ENCODE measurements at places on chromosomes 1 and 21.

- DNase-seq, result no peak
Measured at GRCh38 chr1:231969076-231969475, 342.5 kb downstream of the DISC1 start.

GRCh38 chr1:179706339-179706941 is 36.7 kb upstream of the FAM163A start:
- DNase-seq, result peak; percentile 21

GRCh38 chr1:155622191-155622590 is 12.2 kb downstream of the MSTO1 start:
- no peak for DNase-seq

DNA sequence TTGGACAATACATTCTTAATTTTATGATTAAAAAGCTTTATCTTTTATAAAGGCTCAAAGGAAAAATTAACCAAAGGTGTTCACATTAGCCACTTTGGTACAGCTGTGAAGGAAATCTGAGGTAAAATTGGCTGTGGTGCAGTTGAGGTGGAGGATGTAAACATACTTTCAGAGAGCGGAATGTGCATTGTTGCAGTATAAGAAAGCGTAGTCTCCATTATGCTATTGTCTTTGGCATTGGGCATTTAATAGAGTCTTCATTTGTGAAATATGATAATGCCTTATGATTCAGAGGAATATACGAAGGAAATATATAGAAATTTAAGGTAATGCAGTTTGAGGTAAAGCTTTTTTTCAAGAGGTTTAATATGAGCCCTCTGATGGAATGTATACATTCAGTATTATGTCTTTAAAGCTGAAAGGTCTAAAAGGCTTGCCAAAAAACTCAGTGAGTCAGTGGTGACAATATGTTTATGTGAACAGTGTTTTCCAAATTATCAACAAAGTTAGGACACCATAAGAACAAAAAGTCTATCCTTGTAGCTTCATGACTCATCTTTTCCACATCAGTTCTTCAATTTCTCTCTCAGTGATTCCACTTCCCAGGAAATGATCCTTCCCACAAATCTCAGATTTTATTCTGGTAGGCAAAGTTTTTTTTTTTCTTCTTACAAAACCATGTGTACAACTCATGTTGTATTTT is 26.9 kb upstream of the DDR2 start:
- DNase-seq, result peak; percentile 65

DNA sequence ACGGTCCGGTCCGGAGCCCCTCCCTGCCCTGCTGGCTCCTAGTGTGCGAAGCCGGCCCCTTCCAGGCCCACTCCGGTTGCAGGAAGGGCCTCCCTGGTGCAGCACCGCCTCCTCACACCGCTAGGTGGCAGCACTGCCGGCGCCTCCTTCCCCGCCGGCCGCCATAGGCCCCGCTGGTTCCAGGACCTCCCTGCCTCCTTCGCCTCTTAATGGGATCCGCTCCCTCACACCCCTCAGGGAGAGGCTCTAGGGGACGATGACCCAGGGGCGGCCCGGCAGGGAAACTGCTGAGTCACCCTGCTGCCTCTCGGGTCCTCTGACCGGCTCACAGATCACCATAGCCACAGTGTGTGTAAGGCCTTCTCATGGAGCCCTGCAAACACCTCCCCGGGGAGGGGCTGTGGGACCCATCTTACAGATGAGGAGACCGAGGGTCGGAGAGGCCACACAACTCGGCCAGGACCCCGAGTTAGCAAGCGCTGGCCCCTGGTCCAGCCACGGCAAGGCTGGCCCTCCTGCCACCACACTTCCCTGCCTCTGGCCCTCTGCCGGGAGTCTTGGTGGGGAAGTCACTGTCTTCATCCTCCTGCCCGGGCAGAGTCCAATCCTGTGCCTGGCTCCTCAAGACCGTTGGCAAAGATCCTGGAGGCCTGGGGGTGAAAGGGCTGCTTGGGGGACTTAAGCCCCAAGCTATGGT is 1.6 kb upstream of the AJAP1 start:
- DNase-seq, result no peak

DNA sequence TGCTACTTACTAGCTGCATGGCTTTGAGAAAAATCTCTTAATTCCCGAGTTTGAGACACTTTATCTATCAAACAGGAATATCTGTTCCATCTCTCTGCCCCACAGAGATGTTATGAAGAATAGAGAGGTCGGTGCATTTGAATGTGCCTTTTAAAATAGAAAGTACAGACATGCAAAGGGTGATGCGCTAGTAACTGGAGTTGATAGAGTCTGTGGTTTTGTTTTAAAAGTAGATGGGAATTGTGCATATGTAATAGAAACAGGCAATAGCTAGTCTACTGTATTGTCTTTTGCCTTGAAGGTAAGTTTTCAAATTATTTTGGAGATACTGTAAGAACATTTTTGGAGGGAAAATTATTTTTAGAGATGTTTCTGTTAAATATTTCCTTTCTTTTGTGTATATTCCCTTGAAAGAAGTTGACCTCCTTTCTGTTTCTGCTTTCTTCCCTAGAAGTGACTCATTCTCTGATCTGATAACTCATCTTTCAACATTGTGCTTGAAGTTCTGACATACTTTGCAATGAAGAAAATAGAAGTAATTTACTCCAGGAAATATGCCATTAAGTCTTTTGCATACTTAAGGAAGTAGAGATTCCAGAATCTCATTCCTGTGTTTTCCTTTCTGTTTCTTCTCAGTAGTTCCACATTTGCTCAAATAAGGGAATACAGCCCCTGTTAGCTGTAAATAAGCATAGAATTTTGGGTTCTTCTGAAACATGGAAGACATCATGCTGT is 151.6 kb downstream of the SDCCAG8 start:
- peak; percentile 28 for DNase-seq

DNA sequence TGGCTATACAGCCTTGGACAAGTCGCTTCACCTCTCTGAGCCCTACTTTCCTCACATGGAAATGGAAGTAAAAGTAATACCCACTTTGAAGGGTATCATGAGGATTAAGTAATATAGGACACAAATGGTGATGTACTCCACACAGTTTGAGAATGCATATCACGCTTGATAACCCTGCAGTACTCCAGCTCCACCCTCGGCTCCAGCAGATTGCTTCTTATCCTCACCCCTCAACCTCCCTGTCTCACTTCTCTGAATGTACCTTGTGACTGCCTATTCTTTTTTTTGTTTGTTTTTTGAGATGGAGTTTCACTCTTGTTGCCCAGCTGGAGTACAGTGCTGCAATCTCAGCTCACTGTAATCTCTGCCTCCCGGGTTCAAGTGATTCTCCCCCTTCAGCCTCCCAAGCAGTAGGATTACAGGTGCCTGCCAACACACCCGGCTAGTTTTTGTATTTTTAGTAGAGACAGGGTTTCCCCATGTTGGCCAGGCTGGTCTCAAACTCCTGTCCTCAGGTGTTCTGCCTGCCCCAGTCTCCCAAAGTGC is 55.5 kb downstream of the LDLRAD2 start:
- DNase-seq, result no peak

DNA sequence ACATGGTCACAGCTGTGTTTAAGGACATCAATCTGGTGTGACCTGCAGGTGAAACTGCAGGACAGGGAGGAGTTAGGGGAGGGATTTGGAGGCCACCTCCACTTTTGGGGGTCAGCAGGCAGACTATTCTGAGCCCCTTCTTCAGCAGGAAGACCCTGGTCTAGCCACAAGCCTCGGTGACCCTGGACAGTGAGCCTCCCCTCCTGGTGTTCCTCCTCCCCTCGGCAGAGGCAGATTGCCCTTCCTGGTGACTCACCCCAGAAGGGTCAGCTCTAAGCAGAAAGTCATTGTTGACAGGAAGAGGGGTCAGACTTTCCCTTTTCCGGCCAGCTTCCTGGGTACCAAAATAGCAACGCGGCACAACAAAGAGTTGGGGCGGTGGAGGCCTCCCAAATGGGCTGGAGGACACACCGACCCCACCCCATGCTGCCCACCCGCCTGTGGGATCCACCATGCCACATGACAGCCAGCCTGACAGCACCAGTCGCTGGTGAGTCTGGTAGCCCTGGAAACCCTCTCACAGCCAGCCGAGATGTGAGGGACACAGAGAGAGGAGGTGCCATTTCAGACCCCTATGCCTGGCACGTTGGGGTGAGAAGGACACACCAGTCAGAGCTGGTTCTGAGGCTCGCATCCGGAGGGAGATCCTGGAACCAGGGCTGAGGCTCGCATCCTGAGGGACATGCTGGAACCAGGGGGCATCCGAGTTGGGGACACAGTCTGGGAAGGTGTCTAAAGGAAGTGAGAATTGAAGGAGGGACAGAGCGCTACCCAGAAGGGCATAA is 14.7 kb upstream of the CSF1 start:
- no peak for DNase-seq

GRCh38 chr1:239706245-239706892 is 320.0 kb downstream of the CHRM3 start:
- no peak for DNase-seq

DNA sequence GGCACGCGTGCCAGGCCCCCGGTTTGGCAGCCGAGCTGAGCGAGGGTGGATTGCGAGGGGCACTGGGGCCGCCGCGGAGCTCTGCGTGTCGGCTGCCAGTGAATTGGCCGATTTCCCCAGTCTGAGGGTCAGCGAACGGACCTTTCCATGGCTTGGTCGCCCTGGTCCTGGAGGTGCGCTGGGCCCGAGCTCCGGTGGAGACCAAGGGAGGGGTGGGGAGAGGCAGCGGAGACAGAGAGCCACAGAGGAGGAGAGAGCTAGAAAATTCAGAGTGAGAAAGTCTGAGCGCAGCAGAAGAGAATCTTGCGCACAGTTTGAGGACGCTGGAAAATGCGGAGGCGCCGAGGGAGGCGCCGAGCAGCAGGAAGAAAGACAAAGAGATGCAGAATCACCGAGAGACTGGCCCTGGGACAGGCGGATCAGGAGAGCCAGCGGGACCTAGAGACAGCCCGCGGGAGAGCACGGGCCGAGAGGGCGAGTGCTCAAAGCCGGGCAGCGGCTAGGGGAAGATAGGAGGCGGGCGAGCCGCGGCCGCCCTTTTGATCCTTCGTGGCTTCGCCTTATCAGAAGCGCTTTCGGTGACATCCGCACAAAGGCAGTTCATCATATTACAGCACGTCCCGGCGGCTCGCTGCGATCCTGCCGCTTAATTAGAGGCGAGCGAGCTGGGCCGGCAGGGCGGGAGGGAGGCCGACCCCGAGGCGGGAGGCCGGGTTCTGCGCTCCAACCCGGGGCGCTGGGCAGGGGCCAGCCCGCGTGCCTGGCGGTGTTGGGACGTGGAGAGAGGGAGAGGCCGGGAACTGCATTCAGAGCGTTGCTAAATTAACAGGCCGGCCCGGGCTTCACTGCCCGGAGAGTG is 12.7 kb downstream of the PAX7 start:
- DNase-seq, result no peak

GRCh38 chr21:28418726-28419514 is 573.8 kb downstream of the LTN1 start:
- DNase-seq, result no peak

DNA sequence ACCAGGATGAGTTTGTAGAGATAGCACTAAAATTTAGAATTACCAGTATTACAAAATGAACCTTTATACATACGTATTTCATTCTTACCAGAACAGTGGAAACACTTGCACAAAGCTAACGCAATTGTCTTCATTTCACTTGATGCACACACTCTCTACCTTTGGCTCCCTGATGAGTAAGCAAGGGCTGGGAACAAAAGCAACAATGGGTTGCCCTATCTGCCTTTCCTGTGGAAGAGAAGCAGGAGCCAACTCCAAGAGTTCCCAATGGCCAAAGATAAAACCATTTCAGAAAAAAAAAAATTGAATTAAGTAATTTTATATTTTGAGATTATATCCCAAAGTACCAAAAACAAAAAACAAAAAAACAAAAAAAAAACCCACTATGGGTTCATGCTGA is 344.1 kb upstream of the GREM2 start:
- no peak for DNase-seq

DNA sequence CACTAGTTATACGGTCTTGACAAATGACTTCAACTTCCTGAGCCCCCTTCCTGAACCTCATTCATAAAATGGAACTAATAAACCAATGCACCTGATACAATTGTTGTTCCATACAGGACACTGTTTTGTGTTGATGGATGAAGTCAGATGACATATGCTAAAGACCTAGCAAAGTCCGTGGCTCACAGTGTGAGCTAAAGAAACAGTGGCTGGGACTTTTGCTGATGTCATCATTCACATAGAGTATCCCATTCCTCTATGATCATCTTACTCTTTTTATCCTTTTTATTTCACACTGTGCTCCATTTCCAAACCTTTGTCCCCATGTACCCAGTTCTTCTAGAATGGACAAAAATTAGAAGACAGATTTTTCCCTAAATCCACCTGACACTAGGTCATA is 83.7 kb upstream of the KAZN start:
- no peak for DNase-seq

GRCh38 chr1:115193046-115193828 is 103.9 kb upstream of the TSPAN2 start:
- no peak for DNase-seq

GRCh38 chr1:104905322-104905721 is 1155.6 kb downstream of the AMY1C start:
- no peak for DNase-seq

- DNase-seq, result no peak
Measured at GRCh38 chr1:19613171-19613703, 30.9 kb upstream of the NBL1 start.

DNA sequence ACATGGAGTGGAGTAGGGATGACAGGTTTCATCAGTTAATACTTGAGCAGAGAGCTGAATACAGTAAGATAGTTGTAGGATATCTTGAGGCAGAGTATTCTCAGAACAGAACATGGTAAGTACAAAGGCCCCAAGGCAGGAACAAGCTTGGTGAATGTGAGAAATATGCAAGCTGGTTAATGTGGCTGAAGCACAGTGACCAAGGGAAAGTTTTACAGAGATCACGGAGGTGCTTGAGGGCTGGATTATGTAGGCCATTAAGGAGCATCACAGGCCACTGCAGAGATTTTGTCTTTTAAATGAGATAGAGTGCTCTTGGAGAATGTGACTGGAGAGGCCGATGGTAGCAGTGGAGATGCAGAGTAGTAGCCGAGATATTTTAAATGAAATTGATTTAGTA is 54.0 kb upstream of the BOLA1 start:
- DNase-seq, result no peak

- DNase-seq, result no peak
Measured at GRCh38 chr1:22038036-22038435, 14.5 kb upstream of the CDC42 start.

GRCh38 chr1:245270972-245271371 is 116.2 kb downstream of the KIF26B start:
- DNase-seq, result no peak

GRCh38 chr1:115454837-115455511 is 116.9 kb upstream of the NGF start:
- no peak for DNase-seq

- DNase-seq, result no peak
Measured at GRCh38 chr1:3483801-3484444, 29.5 kb downstream of the ARHGEF16 start.
